Type B pancreatic cell (in vitro differentiated cells): ENCODE measurements at places on chromosomes 12 and 14. TPM values are rescaled to one million over a fixed set of nuclear protein-coding genes. Genes with fewer than 3 reads are reported as not detected.
A peak's percentile ranks its signal among the peaks of the same experiment; 100 is the strongest.

MORN3 gene
- 0.80 and 0.83 TPM in 2 replicates for total RNA-seq

CABP1 gene
- 0.26 and 0.56 TPM in 2 replicates for total RNA-seq

C12orf54 gene
- not detected in 2 replicates for total RNA-seq

ADAMTS20 gene
- 1.2 and 3.1 TPM in 2 replicates for total RNA-seq

TMEM116 gene
- total RNA-seq, result 13.9 and 18.0 TPM in 2 replicates

GDF3 gene
- not detected in 2 replicates for total RNA-seq

GUCY2C gene
- 2.1 and 21.2 TPM in 2 replicates for total RNA-seq

PTPN6 gene
- 15.6 and 61.0 TPM in 2 replicates for total RNA-seq

L2HGDH gene
- total RNA-seq, result 10.8 and 13.3 TPM in 2 replicates

GRCh38 chr12:76274420-76275083, 73.7 kb downstream of the BBS10 start:
- DNase-seq, result no peak
- peaks cover 12% of the 10 kb centered on the region for H3K4me1 ChIP-seq
- no peak overlapping the region for H3K4me3 ChIP-seq
- no peak overlapping the region for H3K27ac ChIP-seq

DNA sequence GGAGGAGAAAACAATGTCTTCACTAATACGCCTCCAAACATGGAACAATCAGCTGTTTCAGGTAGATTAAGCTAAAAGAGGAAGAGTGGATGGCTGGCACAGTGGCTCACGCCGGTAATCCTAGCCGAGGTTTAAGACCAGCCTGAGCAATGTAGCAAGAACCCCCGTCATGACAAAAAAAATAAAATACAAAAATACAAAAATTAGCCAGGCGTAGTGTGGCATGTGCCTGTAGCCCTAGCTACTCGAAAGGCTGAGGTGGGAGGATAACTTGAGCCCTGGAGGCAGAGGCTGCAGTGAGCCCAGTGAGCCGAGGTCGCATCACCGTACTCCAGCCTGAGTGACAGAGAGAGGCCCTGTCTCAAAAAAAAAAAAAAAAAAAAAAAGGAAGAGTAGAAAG, 1.2 kb upstream of the MED13L start:
- H3K36me3 ChIP-seq, result no peaks in the 10 kb centered on the region
- no peak for DNase-seq
- peak overlapping the region; percentile 90 for H3K4me3 ChIP-seq
- H3K27ac ChIP-seq, result peak overlapping the region; percentile 86
- H3K4me1 ChIP-seq, result peaks cover 38% of the 10 kb centered on the region
- peaks cover 10% of the 10 kb centered on the region for H3K27me3 ChIP-seq

- peaks cover 62% of the 10 kb centered on the region for H3K4me1 ChIP-seq
- H3K27me3 ChIP-seq, result no peaks in the 10 kb centered on the region
Observed at GRCh38 chr14:68501614-68502052, 291.2 kb downstream of the ZFP36L1 start.

GRCh38 chr14:97250931-97251330, 453.7 kb downstream of the VRK1 start:
- H3K4me3 ChIP-seq, result no peak overlapping the region
- peaks cover 22% of the 10 kb centered on the region for H3K27me3 ChIP-seq
- no peak for DNase-seq
- no peaks in the 10 kb centered on the region for H3K4me1 ChIP-seq

GRCh38 chr14:49464885-49465284, 121.3 kb downstream of the RPS29 start:
- H3K4me1 ChIP-seq, result no peaks in the 10 kb centered on the region
- DNase-seq, result no peak
- H3K36me3 ChIP-seq, result no peaks in the 10 kb centered on the region
- H3K27ac ChIP-seq, result no peak overlapping the region

DNA sequence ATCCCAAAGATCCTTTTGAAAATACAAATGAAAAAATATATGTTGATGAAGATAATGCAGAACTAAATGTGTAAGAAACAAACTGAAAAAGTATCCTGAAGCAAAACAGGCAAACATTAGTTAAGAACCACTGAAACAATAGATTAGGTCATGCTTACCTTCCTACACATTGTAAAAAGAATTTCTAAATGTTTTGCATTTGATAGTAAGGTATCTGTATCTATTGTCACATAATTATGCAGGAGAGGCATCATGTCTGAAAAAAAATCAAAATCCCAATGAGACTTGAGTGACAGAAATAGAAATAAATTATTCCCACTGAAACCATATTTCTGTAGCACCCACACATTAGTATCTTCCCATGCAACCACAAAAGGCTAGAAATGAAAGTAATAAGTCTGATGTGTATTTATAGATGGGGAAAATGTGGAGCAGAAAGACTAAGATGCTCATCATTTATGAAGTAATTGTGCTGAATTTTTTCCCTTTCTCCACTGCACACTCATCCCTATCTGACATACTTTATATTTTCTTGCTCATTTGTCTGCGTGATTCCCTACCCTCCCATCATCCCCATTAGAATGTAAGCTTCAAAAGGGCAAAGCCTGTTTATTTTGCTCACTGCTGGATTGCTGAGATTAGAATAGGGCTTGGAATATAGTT, 43.5 kb downstream of the IPO8 start:
- peaks cover 41% of the 10 kb centered on the region for H3K36me3 ChIP-seq
- no peak for DNase-seq
- H3K27ac ChIP-seq, result no peak overlapping the region
- no peak overlapping the region for H3K4me3 ChIP-seq

DNA sequence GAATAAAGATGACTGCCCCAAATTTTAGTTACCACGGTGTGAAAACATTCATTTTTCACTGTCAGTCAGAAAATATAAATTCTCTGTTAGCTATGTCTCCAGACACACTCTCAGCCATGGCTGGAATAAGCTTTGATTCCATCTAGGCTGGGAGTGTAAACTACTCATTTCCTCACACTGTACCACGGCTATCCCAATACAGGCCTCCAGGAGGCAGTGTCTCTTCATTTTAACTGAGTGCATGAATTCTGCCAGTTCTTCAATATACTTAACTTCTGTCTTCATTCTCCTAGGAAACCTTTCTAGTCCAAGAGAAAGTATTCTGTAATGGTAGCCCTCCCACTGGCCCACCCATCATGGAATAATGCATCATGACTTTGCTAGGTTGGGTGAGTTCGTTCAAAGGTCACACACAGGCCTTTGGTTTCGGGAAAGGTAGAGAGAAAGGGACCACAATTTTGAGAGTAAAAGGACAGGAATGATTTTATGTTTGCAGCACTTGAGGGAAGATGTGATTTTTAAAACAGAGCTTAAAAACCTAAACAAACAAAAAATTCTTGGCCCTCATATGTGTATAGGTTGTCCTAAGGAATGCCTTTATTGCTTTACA, 381.1 kb downstream of the SEC23A start:
- H3K4me3 ChIP-seq, result no peak overlapping the region
- no peak overlapping the region for H3K27ac ChIP-seq
- no peaks in the 10 kb centered on the region for H3K36me3 ChIP-seq

DNA sequence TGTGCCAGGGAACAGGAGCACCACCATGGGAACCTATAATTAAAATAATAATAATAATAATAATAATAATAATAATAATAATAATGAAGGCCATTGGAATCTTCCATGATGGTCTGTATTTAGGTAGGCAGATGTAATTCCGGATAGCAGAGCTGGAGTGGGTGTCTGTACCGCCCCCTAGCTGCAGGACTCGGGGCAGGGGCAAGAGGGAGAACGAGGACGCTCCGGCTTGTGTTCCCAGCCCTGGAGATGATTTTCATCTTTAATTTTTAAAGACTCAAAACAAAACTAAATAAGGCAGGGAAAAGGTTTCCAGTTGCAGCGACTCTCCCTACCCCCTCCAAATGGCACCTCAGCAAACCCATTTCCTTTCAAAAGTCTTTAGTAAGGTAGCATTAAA, 501.1 kb downstream of the VRK1 start:
- H3K27me3 ChIP-seq, result peaks cover 45% of the 10 kb centered on the region
- no peak for DNase-seq
- H3K4me3 ChIP-seq, result no peak overlapping the region
- H3K27ac ChIP-seq, result no peak overlapping the region
- no peaks in the 10 kb centered on the region for H3K36me3 ChIP-seq
